Activated CD4-positive, alpha-beta T cell treated with anti-CD3 and anti-CD28 coated beads, Interleukin-2, amount 10 ng/mL, durations not matched to agents 7 days and 5 days (primary cell): ENCODE measurements at places on chromosomes 2 and 18. TPM values are rescaled to one million over a fixed set of nuclear protein-coding genes. Genes with fewer than 3 reads are reported as not detected.

- no peak overlapping the region for H3K27ac ChIP-seq
- DNase-seq: no peak
- H3K36me3 ChIP-seq: no peaks in the 10 kb centered on the region
- peaks cover 4% of the 10 kb centered on the region for H3K4me1 ChIP-seq
- H3K4me3 ChIP-seq: no peak overlapping the region
- H3K27me3 ChIP-seq: peaks cover 2% of the 10 kb centered on the region
Measured at GRCh38 chr2:20513946-20514345, 67.1 kb downstream of the RHOB start.

Gene IL36A
- total RNA-seq: not detected

DNA sequence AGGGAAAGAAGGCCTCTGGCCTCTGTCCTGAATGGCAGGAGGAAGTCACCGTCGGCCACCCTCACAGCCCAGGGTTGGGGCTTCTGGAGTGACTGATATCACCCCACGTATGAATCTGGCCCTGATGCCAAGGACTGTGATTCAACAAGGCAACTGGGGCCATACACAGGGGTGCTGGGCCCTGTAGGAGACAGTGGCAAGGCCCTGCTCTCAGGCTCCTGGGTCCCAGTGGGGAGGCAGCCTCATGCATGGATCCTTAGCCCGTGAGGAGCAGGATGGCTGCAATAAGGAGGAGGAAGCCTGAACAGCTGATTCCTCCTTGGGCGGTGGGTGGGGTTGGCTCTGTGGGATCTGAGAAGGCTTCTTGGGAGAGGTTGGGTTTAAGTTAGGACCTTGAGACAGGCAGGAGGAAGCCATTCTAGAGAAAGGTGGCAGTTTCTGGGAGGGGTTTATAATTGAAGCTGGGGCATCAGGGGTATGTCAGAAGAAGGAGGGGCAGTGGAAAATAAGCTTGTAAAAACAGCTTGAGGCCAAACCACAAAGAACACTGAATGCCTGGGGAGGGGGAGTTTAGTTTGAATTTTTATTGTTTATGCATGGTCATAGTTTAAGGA, 42.8 kb upstream of the LAPTM4A start:
- peaks cover 6% of the 10 kb centered on the region for H3K27me3 ChIP-seq
- H3K4me3 ChIP-seq: no peak overlapping the region
- peaks cover 5% of the 10 kb centered on the region for H3K4me1 ChIP-seq
- no peak for DNase-seq
- H3K27ac ChIP-seq: no peak overlapping the region
- H3K36me3 ChIP-seq: no peaks in the 10 kb centered on the region

DNA sequence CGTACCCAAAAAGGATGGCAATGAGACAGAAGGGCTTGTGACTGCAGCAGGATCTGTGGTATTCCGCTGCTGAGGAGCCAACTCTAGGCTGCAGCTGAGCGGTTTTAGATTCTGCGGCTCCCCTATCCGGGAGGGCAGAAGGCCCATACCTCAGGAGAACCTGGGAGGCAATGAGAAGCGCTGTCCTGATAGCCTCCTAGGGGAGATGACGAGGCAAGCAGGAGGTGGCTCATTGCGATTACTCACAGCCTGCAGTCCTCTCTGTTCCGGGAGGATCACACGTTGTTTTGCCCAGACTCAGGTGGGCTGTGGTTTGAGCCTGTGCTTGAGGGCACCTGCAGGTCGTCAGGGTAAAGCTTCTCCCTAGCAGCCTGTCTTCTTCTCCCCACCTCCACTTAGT, 65.1 kb downstream of the COA5 start:
- H3K36me3 ChIP-seq: peaks cover 80% of the 10 kb centered on the region
- no peak overlapping the region for H3K4me3 ChIP-seq
- peaks cover 31% of the 10 kb centered on the region for H3K4me1 ChIP-seq
- H3K27me3 ChIP-seq: no peaks in the 10 kb centered on the region
- no peak for DNase-seq
